ENCODE measurements at places on chromosomes 6 and 20.

DNA sequence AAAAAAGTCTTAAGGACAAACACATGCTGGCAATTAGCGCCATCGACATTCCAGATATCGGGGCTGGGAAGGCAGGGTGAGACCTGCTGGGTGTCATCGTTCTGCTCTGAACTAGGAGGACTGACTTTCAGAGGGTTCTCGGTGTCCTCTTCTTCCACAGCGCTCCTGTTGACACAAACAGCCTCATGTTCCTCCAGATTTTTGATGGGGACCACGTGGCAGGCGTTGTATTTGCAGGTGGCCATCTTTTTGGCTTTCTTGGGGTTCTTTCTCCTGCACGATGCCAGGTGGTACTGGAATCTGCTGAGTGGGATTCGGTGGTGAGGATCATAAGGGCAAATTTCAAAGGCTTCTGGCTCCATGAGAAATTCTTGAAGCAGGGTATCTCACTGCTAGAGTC, 469 bp downstream of the GTSF1L start:
- DNase-seq: no peak

- no peak for DNase-seq
Measured at GRCh38 chr6:56751604-56752003, 108.9 kb upstream of the DST start.

DNA sequence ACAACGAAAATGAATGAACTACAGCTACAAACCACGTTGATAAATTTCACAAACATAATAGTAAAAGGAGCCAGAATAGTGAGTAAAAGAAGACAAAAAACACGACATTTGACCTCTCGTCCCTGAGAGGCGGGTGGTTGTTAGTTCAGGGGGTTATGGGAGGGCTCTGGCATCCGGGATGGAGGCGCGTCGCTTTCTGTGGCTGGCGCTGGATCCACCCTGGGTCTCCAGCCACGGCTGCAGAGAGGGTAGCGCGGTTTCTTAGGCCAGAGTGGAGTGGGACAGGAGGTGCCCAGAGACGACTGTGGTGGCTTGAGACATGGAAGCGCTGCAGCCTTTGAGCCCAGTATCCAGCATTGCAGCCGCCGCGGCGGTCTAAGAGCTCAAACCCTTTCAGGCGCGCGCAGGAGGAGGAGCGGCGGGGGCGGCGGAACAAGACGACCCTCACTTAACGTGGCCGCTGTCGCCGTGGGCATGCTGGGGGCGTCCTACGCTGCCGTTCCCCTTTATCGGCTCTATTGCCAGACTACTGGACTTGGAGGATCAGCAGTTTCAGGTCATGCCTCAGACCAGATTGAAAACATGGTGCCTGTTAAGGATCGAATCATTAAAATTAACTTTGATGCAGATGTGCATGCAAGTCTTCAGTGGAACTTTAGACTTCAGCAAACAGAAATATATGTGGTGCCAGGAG, 3.7 kb upstream of the ZSCAN23 start:
- DNase-seq: no peak

GRCh38 chr6:2542858-2543218, 207.9 kb downstream of the MYLK4 start:
- no peak for DNase-seq

DNA sequence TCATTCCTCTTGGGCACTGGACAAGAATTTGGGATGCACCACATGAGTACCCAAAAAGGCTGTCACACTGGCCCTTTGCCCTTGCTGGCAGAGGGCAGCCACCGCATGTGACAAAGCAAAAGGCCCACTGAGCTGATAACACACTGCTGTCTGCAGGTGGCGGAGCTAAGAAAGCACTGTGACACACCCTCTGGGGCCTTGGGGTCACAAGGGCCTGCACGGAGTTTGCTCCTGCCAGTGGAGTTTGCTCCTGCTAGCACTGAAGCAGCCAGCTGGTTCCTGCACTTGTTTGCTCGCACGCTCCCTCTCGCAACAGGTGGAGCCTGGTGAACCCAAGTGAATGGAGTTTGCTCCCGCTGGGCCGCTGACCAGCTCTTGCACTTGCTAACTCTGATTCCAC, 132.6 kb downstream of the LCA5 start:
- DNase-seq: no peak

DNA sequence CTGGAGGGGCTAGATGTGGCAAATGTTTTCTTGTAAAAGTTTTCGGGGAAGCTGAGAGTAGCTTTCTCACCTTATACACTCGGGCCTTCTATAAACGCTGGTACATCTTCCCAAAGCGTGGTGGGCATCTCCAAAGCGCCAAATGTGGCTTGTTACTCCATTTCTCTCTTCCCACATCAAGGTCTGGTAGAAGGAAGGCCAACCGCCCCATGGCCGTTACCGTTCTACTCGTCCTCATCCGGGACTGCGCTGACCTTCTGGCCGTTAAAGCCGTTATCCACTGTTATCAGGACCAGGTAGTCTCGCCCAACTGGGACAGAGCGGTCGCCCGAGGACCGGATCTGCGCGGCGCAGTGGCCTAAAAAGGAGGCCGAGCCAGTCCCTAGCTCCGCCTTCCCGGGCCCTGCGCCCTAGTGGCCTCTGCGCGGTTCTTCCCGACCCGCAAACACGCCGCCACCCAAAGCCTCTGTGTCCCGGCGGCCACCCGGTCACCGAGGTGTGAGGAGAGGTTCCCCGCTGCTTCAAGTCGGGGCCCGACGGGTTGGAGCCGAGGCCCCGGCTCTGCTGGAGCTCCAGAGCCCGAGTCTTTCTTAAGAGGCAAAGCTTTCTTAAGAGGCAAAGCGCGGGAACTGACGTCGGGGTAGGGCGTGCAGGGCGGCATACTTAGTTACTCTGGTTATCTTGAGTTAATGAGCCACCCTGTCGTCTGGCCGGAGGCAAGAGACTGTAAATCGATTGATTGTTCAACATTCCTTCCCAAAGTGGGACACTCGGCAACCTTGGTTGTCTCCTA, 90.5 kb downstream of the GPX5 start:
- no peak for DNase-seq

DNA sequence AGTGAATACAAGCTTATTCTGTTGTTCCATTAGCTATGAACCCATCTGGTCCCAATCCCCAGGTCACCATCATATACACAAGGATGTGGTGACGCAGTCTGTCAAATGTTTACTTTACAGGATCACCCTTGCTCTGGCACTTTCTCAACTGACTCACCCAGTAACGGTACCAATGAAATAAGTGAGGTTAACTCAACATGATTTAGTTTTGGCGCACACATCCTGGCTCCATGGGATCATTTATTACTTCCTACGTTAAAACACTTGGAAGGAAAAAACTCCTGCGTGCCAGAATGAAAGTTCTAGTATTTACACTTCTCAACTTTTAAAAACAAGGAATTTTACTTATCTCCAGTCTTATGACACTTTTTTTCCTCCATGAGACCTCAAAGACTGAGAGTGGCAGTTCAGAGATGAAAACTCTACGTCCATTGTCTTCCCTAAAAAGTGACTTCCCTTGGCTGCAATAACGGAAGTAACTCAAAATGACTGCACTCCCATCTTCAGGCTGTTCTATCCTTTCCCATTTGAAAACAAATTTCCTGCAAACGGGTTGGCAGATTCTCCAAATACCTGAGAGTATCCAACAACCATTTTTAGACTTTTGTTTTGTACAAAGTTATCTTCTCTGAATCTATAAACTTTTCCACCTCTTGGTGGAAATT, 15.9 kb downstream of the AGPAT4 start:
- DNase-seq: no peak

DNA sequence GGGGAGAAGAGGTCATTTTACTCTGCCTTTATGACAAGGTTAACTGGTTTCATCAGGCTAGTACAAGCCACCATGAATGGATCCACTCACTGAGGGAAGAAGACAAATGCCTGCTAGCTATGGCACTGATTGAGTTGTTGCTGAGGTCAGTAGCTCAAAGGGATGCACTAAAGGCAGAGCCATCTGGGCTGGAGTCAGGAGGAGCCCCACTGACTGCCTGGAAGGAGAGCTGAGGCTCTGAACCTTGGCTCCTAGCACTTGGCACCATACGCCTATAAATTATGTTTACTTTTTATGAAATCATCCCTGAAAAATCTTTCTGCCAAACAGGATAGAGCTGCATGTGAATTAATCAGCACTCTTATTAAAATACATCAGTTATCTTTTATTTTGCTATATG, 104.6 kb downstream of the DTD1 start:
- DNase-seq: no peak

DNA sequence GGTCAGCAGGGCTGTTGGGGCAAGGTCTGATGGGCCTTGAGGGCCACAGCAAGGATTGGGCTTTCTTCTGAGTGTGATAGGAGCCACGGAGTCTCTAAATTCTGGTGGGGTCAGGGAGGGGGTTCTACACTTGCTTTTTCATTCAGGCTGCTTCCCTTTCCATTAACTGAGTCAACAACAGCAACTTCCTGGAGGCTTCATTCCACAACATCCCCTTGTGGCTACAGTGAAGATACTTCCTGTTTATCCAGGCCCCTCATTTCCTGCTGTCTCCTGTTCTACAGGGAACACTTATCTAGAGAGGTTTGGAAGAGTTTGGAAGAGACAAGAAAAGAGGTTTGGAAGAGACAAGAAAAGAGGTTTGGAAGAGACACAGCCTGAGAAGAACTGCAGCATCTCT, 144.8 kb upstream of the ENPP5 start:
- no peak for DNase-seq

DNA sequence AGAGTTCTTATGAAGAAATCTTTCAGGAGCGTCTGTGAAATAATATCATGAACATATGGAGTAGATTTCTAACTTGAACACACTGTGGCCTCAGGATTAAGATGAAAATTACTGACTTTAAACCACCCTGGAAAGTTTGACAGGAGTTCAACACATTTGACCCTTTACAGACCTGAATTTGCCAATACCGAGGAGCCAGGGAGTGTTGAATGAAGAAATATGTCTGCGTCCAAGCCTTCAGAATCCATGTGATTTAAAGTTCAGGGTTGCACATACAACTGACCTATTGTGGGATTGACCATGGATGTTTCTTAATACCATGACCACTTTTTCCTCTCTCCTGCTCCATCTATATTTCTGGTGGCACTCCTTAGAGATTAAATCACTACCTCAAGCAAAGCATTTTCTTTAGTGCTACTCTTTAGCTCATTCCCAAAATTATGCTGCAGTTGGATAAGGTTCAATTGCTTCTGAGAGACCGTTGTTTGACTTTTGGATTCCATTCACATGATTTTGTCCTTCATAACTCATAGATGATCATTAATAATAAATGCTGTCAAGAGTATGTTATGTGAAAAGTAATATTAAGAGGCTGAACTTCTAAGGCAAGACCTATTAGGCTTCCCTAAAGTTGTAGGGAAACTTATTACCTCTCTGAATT, 57.4 kb downstream of the PRL start:
- no peak for DNase-seq

GRCh38 chr20:61718361-61719005, 347.2 kb downstream of the TAF4 start:
- no peak for DNase-seq

GRCh38 chr6:154487367-154488247, 22.9 kb downstream of the CNKSR3 start:
- DNase-seq: no peak

DNA sequence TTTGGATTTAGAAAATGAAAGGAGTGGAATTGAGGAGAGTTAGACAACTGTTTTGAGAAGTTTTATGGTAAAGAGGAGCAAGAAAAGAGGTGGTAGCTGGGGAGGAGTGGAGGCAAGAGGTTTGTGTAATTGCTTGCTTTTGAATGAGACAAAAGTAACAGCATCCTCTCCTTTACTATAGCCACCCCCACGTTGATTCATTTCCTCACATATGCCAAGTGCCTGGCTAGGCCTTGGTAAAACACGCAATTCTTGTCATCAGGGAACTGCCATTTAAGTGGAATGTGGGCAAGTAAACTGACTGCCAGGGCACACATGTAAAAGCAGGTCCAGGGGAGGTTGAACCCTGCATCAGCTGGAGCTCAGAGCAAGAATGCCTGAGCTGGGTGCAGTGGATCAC, 4.1 kb downstream of the MTRES1 start:
- no peak for DNase-seq

GRCh38 chr6:11774426-11774825, 4.2 kb downstream of the ADTRP start:
- no peak for DNase-seq

- peak; percentile 95 for DNase-seq
Measured at GRCh38 chr6:137776786-137777686, 90.0 kb upstream of the TNFAIP3 start.
